ENCODE measurements at places on chromosomes 5 and 9. TPM values are rescaled to one million over a fixed set of nuclear protein-coding genes. Genes with fewer than 3 reads are reported as not detected.

GRCh38 chr5:158317507-158317906 is 458.6 kb upstream of the CLINT1 start:
- DNase-seq = no peak

The FCN2 gene
- total RNA-seq = not detected

The UNC5A gene
- 0.28 TPM for total RNA-seq

The STPG3 gene
- total RNA-seq = not detected

The C6 gene
- not detected for total RNA-seq

- DNase-seq = no peak
These were observed 2188.5 kb upstream of the WWC1 start for GRCh38 chr5:166102947-166103346.

DNA sequence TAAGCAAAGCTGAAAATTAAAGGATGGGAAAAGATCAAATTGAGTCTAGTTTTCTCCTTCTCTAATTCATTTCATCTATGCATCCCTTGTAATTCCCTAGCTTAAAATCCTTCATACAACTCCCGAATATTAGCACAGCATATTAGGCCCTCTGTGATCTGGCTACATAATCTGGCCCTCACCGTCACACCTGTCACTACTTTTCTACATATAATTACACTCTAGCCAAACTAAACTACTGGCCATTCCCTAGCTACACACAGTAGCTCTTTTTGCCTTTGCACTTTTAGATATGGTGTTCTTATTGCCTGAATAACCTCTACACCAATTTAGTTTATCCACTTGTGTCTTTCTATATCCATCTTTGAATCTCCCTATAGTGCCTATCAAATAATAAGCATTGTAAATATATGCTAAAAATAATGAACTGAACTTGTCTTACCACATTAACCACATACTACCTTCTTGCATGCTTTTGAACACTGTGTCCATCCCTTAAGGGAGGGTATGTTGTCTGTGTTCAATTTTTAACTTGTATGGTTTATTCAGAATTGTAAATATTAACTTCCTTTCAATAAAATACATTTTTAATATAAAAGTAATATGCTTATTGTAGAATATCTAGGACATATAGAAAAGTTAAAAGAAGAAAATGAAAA is 15.9 kb downstream of the RANBP6 start:
- no peak for DNase-seq

All from HT-29 (cell line).